CD4-positive, alpha-beta T cell (primary cell): ENCODE measurements at places on chromosomes 12 and 14. TPM values are rescaled to one million over a fixed set of nuclear protein-coding genes. Genes with fewer than 3 reads are reported as not detected.

The ABCD2 gene
- 2.2 TPM for total RNA-seq

The KRT2 gene
- total RNA-seq = 1.7 TPM

The A2M gene
- not detected for total RNA-seq

The HHIPL1 gene
- not detected for total RNA-seq

The SUDS3 gene
- 22.0 TPM for total RNA-seq

The KCNC2 gene
- not detected for total RNA-seq

GRCh38 chr12:47892819-47893218 lies 12.0 kb downstream of the VDR start:
- DNase-seq = no peak

- no peak for DNase-seq
Observed at GRCh38 chr14:77822741-77823140, 22.8 kb downstream of the ADCK1 start.

GRCh38 chr12:27552886-27553560 lies 29.0 kb downstream of the PPFIBP1 start:
- DNase-seq = no peak

GRCh38 chr12:111066744-111067437 lies 146.5 kb upstream of the MYL2 start:
- no peak for DNase-seq

DNA sequence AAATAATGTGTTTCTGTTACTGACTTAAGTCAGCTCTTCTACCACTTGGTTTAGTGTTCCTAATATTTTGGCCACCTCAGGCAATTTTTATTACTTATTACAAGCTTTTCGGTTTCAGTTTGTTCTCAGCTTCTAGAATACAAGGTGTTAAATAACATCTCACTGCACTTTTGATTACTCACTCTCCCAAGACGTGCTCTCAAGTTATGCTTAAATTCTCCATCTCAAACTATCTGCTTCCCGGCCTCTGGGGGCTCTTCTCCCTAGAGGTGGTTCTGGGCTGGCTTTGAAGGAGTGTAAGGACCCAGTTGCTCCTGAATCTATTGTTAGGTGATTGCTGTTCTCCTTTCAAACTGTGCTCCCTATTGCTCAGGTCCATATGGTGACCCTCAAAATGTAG lies 193.9 kb upstream of the DDHD1 start:
- DNase-seq = no peak

DNA sequence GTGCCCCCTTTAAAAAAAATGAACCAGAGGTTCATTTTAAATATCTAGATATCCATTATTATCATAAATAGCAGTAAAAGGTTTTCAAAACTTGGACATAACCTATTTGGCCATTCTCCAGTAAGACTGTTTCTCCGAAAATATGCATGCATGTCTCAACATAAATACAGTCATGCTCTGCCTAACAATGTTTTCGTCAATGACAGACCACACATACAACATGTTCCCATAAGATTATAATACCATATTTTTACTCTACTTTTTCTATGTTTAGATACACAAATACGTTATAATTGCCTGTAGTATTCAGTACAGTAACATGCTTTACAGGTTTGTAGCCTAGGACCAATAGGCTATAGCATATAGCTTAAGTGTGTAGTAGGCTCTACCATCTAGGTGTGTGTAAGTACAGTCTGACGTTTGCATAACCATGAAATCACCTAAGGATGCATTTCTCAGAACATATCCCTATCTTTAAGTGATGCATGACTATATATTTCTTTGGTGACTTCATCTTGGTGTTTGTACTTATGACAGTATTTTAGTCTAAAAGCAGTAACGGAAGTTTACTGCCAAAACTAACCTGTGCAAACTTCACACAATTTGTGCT lies 3.2 kb downstream of the TMEM19 start:
- DNase-seq = no peak

- no peak for DNase-seq
Observed at GRCh38 chr12:86634456-86635410, 378.5 kb upstream of the MGAT4C start.

DNA sequence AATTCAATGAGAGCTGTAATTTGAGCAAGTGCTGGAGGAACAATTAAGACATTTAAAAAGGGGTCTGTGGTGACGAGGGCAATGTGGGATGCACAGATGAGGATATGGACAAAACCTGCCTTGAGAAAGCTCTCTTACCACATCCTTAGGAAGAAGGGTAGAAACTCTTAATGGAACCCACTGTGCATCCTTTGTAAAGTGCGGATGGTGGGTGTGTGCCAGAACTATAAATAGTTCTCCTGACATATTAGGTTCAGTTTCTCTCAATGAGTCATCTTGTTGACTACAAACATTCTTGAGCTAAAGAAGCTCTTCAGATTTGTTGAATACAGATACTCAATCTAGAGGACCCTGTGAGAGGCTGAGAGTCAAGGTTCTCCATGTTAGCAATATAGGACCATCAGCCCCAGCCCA lies 106.1 kb upstream of the ANO4 start:
- DNase-seq = no peak

DNA sequence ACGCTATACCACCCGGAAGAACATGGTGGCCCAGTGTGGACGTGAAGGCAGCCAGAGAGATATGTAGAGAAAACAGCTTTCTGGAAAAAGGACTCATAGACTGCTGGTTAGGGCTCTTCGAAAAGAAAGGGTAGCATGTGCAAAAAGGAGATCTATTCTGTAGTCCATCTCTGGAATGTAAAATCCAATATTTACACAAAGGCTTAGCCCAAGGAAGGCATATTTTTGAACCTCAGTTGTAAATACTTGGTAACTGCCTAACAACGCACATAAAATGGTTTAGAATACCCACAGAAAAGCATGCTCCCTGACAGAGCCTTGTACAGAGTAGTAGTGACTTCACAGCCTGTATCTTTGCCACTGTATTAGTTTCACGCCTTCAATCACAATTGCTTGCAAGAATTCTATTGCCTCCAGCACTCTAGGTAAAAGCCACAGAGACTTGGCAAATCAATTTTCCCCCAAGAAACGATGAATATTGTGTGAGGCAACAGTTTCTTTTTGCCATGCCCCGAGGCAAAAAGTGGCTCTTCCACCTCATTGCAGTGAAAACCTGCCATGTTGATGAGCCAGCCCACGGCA lies 59.2 kb downstream of the TRIM9 start:
- DNase-seq = no peak

DNA sequence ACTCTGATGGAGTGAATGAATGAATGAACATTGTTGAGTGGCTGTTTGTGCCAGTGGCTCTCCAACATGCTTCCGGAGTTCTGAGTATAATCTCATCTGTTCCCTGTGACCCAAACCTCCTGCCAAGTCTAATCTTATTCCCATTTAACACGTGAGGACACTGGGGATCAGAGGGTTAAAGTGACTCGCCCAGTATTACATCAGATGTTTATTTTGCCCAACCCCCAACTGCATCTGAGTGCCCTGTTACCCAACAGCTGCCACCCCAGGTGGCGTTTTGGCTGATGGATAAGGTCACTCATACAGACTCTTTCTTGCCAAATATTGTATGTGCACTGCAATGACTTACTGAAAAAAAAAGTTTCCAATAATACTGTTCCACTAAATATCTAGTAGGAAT lies 210.9 kb downstream of the EXOC5 start:
- no peak for DNase-seq

DNA sequence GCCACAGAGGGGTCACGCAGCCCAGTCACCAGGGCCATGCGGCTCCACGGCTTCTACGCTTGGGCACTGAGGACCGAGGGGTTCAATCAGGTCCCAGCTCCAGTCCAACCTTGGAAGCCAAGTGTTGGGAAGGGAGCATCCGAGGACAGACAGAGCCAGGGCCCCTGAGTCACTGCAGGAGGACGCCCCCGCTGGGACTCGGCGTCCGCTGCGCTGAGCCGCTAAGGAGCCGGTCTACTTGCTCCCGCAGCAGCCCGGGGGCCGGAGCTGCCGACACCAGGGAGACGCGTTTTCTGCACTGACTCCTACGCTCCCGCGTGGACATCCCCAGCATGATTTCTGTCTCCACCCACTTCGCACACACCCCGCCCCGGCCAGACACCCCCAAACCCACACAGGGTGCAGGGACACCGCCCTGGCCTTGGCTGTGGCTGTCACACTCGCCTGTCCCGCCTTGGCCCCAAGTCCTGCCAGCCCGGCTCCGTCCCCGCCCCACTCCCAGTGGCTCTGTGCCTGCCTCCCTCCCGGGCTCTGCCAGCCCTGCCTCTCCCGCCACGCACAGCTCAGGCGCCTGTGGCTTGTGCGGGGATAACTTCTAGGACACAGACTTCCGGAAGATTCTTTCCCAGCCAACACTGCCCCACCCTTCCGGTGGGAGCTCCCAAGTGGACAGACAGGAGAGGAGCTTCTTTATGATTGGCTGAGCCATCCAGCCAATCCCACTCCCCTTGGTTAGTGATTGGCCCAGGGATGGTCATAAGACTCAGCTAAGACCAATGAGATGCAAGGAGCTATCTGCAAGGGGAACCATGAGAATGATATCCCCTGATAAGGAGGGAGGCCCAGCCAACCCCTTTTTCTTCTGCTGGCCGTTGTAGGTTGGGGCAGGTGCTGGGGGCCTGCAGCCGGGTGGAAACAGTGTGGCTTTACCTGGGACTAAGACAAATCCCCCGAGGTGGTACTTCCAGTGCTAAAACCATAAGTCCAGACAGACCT lies 118.9 kb upstream of the SFSWAP start:
- no peak for DNase-seq

DNA sequence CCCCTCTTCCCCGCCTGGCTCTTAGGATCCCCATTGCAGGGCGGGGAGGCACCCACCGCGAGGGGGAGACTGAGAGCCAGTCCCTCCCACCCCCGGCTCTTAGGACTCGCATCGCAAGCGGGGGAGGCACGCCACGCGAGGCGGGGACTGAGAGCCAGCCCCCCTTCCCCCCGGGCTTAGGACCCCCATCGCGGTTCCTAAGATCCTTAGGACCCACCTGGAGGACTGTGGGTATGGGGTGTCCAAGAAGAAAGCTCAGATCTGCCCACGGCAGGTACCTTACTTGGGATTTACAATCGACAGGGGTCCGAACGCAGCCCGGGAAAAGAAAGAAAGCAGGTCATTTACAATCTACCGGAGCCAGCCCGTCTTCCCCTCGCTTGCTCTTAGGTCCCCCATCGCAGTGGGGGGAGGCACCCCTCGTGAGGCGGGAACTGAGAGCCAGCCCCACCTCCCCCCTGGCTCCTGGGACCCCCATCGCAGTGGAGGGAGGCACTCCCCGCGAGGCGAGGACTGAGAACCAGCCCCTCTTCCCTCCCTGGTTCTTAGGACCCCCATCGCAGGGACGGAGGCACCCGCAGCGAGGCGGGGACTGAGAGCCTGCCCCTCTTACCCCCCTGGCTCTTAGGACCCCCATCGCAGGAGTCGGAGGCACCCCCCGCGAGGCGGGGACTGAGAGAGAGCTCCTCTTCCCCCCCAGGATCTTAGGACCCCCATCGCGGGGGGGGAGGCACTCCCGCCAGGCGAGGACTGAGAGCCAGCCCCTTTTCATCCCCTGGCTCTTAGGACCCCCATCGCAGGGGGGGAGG lies 43.7 kb downstream of the DDX11 start:
- peak; percentile 55 for DNase-seq

- peak; percentile 57 for DNase-seq
Observed at GRCh38 chr12:3882896-3883564, 9.8 kb upstream of the PARP11 start.

GRCh38 chr14:41830714-41831406 lies 224.2 kb downstream of the LRFN5 start:
- DNase-seq = no peak

- no peak for DNase-seq
Observed at GRCh38 chr12:19120795-19121194, 8.7 kb upstream of the PLEKHA5 start.
